HepG2 (cell line): ENCODE measurements at places on chromosomes 2 and 18.
A peak's percentile ranks its signal among the peaks of the same experiment; 100 is the strongest.

- no peaks in the 10 kb centered on the region; the same call in 1 of the 2 replicates for H3K4me1 ChIP-seq
- H3K4me3 ChIP-seq = no peak overlapping the region
- H3K36me3 ChIP-seq = peaks cover 14% of the 10 kb centered on the region
- H3K27me3 ChIP-seq = no peaks in the 10 kb centered on the region
- H3K27ac ChIP-seq = no peak overlapping the region
- DNase-seq = no peak
Measured at GRCh38 chr2:190663348-190663747, 14.5 kb downstream of the NAB1 start.

DNA sequence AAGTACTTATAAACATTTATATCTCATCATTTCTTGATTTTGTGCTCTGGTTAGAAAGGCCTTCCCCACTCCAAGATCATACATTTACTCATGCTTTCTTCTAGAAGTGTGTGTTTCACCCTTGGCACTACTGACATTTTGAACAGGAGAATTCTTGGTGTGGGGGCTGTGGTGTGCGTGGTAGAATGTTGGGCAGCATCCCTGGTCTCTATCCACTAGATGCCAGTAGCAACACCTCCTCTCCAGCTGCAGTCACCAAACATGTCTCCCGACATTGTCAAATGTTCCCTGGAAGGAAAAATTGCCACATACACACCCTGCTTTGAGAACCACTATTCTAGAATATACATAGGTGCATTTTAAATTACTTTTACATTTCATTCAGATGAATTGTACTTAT, 8.7 kb upstream of the TGIF1 start:
- H3K27me3 ChIP-seq = no peaks in the 10 kb centered on the region; the same call in 1 of the 2 replicates
- H3K4me3 ChIP-seq = no peak overlapping the region
- DNase-seq = peak; percentile 41

DNA sequence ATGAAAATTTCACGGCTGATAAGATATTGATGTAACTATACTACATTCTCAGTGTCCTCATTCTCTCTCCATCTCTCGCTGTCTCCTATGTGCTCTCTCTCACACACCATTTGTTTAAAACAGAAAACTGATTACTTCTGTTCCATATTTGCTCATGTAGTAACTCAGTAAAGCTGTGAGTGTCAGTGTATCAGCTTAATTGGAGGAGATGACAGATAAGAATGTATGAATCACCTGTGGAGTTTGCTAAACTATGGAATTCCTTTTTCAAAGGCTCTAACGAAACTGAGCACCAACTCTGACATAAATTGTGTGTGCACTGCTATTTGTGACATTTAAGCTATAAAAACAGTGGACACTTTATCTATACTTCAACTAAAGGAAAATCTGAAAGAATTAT, 1080.0 kb downstream of the DSC3 start:
- DNase-seq = no peak
- H3K36me3 ChIP-seq = no peaks in the 10 kb centered on the region
- no peak overlapping the region for H3K27ac ChIP-seq
- no peaks in the 10 kb centered on the region for H3K27me3 ChIP-seq
- no peak overlapping the region for H3K4me3 ChIP-seq

DNA sequence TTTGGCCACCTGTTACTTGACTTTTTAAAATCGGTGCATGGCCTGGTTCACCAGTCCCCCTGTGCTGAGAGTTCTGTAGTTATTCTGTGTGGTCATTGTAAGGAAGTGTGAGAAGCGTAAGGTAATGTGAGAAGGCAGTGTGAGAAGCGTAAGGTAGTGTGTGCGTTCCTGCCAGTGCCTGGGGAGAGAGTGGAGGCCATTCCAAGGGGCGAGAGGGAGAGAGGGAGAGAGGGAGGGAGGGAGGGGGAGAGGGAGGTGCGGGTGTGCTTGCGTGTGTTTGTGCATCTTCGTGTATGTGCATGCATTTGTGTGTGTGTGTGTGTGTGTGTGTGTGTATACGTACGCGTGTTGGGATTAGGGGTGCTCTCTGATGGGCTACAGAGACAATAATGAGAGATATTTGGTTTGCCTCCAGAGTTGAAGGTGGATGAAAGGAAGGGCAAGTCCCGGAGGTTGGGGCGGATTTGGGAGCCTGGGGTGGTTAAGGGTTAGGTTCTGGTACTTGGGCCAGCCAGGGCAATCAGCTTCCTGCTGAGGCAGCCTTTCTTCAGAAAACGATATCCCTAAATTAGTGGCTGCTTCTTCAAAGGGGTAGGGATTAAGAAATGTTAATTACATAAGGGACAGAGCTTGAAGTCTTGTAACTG, 53.7 kb downstream of the SGPP2 start:
- no peaks in the 10 kb centered on the region for H3K36me3 ChIP-seq
- no peak for DNase-seq
- no peaks in the 10 kb centered on the region for H3K4me1 ChIP-seq
- H3K4me3 ChIP-seq = no peak overlapping the region
- H3K27ac ChIP-seq = no peak overlapping the region

DNA sequence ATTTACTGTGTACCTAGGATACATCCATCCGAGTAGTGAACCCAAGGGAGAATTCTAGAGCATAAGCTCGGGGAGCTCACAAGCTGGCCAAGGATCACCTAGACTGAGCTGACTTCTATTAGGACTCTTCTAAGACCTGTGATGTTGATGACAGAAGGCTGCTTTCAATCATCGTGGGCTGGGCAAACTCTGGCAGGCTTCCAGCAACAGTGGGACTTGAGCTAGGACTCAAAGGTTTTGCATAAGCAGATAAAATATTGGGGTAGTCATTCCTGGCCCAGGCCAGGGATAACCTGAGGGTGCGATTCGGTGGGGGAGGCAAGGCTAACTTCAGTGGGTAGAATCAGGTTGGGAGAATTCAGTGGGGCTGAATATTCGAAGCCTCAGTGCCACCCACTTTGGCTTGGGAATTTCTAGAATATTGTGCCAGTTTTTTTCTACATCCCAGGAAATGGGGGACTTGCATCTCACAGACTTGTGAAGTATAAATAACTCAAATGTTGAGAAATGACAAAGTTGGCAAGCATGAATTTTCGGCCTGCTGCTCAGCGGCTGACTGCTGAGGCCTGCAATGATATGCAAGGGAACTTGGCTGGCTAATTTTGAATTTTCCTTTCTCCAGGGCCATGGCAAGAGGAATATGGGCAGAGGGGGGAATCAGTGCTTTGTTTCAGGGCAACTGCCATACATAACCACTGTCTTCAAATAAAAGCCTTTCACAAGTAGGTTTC, 274.3 kb downstream of the PRKCE start:
- no peak overlapping the region for H3K27ac ChIP-seq
- H3K27me3 ChIP-seq = no peaks in the 10 kb centered on the region
- no peaks in the 10 kb centered on the region for H3K4me1 ChIP-seq
- DNase-seq = no peak
- no peaks in the 10 kb centered on the region for H3K36me3 ChIP-seq
- H3K4me3 ChIP-seq = no peak overlapping the region

GRCh38 chr2:174332217-174332963, 2.4 kb upstream of the SP9 start:
- peak overlapping the region; percentile 15; the same call in 1 of the 2 replicates for H3K4me3 ChIP-seq
- peaks cover 59% of the 10 kb centered on the region for H3K4me1 ChIP-seq
- H3K27ac ChIP-seq = no peak overlapping the region

- no peaks in the 10 kb centered on the region for H3K36me3 ChIP-seq
- H3K27me3 ChIP-seq = peaks cover 61% of the 10 kb centered on the region
- 0 out of 2 replicates have a peak overlapping the region, but pooled peaks have one; percentile 18 for H3K4me3 ChIP-seq
- no peak overlapping the region for H3K27ac ChIP-seq
Measured at GRCh38 chr2:241842620-241843211, 16.0 kb downstream of the PDCD1 start.

GRCh38 chr2:45892757-45893156, 241.3 kb downstream of the PRKCE start:
- no peaks in the 10 kb centered on the region for H3K36me3 ChIP-seq
- no peak overlapping the region for H3K27ac ChIP-seq
- no peaks in the 10 kb centered on the region for H3K27me3 ChIP-seq

DNA sequence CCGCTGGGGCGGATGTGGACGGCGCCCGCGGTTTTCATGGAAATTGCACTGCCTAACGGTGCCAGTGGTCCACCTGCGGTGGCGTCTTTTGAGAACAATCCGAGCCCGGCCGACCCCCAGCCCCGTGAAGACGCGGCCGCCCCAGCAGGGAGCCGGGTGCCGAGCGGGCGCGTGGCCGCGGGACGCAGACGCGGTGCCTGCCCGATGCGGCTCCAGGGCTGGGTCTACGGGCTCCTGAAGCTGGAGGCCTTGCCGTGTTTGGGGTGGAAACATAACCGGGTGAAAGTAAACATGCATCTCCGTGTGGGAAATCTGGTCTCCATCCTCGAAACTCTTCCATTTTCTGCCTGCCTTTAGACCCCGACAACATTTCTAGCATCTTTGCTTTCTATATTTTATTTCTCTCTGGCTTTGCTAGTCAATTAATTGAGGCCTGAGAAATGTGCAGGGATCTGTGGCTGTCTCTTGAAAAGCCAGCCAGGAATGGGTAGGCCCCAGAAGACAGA, 572 bp downstream of the INPP4A start:
- H3K27me3 ChIP-seq = no peaks in the 10 kb centered on the region; the same call in 2 of the 3 replicates
- no peaks in the 10 kb centered on the region for H3K36me3 ChIP-seq
- no peak for DNase-seq

GRCh38 chr2:161030260-161031063, 129.8 kb upstream of the TANK start:
- H3K27me3 ChIP-seq = no peaks in the 10 kb centered on the region
- no peak overlapping the region for H3K4me3 ChIP-seq
- no peaks in the 10 kb centered on the region for H3K4me1 ChIP-seq
- DNase-seq = peak; percentile 45
- H3K36me3 ChIP-seq = no peaks in the 10 kb centered on the region
- H3K27ac ChIP-seq = no peak overlapping the region

GRCh38 chr18:72544092-72544886, at the start of gene CBLN2:
CBLN2 (minus strand) TSS chr18:72544342; CDS start chr18:72542160, 2,182 bp downstream.
- no peak within 1 kb of the TSS for H3K4me3 ChIP-seq
- H3K4me1 ChIP-seq = no peaks in the 10 kb centered on the region
- no peak within 1 kb of the TSS for H3K27ac ChIP-seq
- peak; percentile 23 for DNase-seq
- no peaks in the 10 kb centered on the region for H3K36me3 ChIP-seq

GRCh38 chr2:199929262-199929661, 18.2 kb downstream of the C2orf69 start:
- DNase-seq = no peak
- H3K27me3 ChIP-seq = no peaks in the 10 kb centered on the region
- peaks cover 41% of the 10 kb centered on the region for H3K36me3 ChIP-seq
- H3K4me3 ChIP-seq = no peak overlapping the region
- no peak overlapping the region for H3K27ac ChIP-seq

DNA sequence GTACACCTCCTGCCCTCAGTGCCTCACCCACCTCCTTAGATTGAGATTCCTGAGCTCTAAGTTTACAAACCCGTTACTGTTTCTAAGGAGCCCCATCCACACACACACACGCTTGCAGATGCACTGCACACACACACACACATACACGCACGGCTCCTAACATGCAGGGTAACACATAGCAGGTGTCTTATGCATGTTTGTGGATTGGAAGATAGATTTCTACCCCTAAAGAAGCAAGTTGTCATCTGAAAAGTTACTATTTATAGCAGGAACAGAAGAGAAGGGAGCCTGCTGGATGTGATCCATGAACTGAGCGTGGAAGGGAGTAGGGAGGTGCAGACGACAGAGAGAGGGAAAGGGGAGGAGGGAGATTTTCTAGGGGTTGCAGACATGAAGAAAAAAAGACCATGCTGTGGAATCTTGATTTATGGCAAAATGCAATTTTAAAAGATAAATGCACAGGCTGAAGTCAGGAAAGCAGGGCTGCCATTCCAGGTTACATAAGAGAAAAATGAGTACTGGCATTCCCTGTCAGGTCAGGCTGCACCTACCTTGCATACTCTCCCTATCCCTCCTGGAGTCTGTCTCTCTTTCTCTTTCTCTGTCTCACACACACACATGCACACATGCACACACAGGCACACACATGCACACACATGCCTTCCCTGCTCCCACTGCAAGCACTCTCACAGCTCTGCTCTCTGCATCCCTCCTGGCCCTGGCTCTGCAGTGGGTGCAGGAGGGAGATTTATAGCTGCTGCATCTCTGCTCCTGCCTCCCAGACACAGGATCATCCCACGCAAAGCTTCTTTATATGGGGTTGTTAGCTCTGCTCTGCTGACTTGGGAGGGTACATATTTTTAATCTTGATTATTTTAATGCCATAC, 192.6 kb upstream of the MYT1L start:
- H3K4me3 ChIP-seq = no peak overlapping the region
- no peak overlapping the region for H3K27ac ChIP-seq
- H3K36me3 ChIP-seq = no peaks in the 10 kb centered on the region
- H3K27me3 ChIP-seq = no peaks in the 10 kb centered on the region; the same call in 1 of the 2 replicates

DNA sequence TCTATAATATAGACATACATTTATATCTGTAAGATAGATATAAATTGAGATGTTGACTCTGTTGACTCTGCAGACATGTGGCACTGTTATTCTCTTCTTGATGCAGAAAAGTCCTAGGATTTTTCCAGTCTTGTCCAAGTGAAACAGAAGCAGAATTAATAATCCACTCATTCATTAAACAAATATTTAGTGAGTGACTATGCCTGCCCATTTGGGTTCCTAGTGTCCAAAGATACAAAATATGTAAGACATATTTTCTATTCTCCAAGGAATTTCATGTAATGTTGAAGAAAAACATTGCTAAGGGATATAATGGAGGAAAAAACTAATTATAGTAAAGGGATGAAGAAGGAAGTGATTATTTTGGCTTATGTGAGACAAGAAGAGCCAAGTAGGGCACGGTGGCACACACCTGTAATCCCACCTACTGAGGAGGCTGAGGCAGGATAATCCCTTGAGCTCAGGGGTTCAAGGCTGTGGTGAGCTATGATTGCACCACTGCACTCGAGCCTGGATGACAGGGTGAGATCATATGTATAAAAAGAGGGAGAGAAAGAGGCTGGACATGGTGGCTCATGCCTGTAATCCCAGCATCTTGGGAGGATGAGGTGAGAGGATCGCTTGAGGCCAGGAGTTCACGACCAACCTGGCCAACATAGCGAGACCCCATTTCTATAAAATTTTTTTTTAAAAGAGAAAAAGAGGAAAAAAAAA, 19.9 kb upstream of the PLEKHH2 start:
- peaks cover 19% of the 10 kb centered on the region for H3K4me1 ChIP-seq
- H3K27ac ChIP-seq = no peak overlapping the region
- H3K36me3 ChIP-seq = no peaks in the 10 kb centered on the region
- DNase-seq = no peak

- H3K4me1 ChIP-seq = peaks cover 21% of the 10 kb centered on the region
- no peaks in the 10 kb centered on the region for H3K27me3 ChIP-seq
- no peak for DNase-seq
- no peak overlapping the region for H3K4me3 ChIP-seq
Measured at GRCh38 chr18:54764786-54765185, 63.5 kb upstream of the RAB27B start.
